Purkinje cell (primary cell): ENCODE measurements at places on chromosomes 11 and 22. TPM values are rescaled to one million over a fixed set of nuclear protein-coding genes. Genes with fewer than 3 reads are reported as not detected.

The MFNG gene
- polyA plus RNA-seq: 0.54 TPM in 1 of 2 replicates, not detected in the other

The MAJIN gene
- polyA plus RNA-seq: 3.6 and 3.8 TPM in 2 replicates

The OR52A1 gene
- not detected in 2 replicates for polyA plus RNA-seq

The DDIAS gene
- polyA plus RNA-seq: 2.5 TPM in 1 of 2 replicates, not detected in the other

The POTEH gene
- polyA plus RNA-seq: not detected in 2 replicates

The GLB1L3 gene
- 0.59 and 0.69 TPM in 2 replicates for polyA plus RNA-seq

The CHRDL2 gene
- not detected in 2 replicates for polyA plus RNA-seq

The PATE2 gene
- not detected in 2 replicates for polyA plus RNA-seq

The DUSP8 gene
- 0.60 and 0.62 TPM in 2 replicates for polyA plus RNA-seq

The NAALAD2 gene
- polyA plus RNA-seq: 10.0 and 20.0 TPM in 2 replicates

The F2 gene
- polyA plus RNA-seq: not detected in 2 replicates
